Fibroblast of pulmonary artery (primary cell): ENCODE measurements at places on chromosomes 2 and 18.

DNA sequence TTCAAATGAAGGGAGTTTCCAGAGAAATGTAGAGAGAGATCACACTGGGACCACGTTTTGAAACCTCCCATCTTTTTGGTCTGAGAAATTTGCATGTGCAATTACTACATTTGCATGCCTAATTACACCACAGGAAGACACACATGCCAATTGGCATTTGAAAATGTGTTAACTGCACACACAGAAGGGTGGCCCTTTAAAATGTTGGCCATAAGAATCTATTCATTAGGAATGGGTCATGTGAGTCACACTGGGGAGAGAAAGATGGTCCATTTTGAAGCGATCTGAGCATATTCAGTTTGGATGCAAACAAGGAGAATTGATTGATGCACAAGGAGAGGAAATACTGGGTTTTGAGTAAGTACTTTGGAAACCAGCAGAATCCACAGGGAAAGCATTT is 1407.1 kb upstream of the ACVR2A start:
- DNase-seq: peak; percentile 1

- peak; percentile 91 for DNase-seq
Measured at GRCh38 chr2:144459937-144460336, 60.0 kb downstream of the ZEB2 start.

DNA sequence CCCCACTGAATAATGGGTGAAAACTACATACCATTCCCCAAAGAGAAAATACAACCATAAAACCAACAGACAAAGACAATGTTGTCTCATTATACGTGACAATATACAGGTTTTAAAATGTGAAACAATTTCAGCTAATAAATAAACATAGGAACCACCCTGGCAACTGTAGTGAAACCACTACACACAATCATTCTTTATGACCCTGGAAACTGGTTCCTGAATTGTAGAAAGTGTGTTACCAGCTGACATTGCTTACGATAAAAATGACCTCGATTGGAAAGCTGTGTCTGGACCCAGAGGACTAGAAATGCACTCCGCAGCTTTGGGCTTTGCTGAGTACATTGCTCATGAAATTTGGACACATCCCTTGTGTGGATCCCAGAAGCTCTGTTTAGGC is 73.9 kb upstream of the LPIN2 start:
- no peak for DNase-seq

DNA sequence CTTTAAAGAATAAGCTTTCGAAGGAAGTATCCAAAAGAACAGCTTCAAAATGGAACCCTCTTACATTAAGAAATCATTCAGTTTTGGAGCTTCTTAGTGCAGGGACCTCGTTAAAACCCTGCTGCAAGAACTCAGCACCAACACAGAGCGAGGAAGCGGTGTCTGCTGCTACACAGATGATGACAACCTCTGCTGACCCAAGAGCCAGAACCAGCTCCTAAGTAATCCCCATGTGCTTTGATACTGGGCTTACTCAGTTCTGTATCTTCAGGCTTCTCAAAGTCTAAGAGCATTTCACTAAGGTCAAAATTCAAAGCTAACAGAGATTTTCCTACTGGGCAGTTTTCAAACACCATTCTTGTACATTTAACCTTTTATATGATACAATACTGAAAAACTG is 194.6 kb downstream of the STK39 start:
- DNase-seq: no peak

DNA sequence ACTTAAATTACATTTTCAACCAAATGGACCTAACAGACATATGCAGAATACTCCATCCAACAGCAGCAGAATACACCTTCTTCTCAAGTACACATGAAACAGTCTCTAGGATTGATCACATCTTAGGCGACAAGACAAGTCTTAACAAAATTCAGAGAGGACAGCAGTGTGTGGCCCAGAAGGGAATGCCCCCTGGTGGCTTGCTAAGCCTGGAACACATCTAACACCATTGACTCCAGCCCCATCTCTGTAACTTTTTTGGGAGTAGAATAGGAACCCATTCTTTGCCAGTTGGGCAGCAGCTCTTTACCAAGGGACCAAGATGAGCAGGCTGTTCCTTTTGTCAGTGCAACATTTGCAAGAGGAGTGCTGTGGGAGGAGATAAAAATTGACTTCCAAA is 249.9 kb downstream of the PLCL1 start:
- peak; percentile 48 for DNase-seq

DNA sequence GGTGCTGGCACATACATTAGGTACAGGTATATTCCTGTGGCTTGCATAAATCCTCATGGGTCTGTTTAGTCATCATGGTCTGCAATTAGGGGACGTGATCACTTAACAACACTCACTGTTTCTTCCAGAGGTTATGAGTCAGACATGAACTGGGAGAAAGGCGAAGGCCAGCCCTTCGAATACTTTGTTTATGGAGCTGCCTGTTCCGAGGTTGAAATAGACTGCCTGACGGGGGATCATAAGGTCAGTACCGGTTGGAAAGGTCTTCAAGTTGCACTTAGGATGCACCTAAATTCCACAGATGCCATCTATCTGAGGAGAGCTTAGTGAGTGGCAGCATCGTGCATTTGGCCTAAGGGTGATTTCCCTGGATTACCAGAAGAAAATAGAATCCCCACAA is 76.9 kb downstream of the AOX1 start:
- DNase-seq: peak; percentile 44

GRCh38 chr2:230972046-230972445 is 23.9 kb upstream of the SPATA3 start:
- DNase-seq: no peak

DNA sequence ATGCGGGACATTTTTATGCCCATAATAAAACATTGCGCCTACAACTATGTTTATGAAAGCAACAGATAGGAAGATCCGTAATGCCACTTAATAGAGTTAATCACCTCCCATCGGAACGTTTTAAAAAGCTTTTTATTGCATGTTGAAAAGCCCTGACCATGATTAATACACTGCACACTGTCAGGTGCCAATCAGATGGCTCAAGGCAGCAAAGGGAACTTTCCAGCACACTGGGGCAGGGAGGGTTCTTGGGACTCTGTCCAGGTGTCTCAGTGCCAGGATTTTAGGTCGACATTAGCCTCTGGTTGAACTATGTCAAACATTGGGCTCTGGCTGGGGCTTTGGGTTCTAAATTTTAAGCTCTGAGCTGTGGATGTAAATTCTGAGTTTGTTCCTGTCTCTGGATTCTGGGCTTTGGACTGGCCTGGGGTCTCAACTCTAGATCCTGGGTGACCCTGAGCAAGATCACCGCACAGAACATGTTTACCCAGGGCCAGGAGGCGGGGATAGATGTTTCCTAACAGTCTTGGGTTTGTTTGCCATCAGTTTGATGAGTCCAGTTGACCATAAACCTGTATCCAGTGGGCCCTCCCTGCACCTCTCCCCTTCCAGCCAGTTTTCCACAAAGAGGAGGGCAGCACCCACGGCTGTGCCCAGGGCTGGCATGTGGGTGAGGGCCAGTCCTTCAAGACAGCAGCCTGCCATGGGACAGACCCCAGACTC is 262.7 kb downstream of the ATAD2B start:
- no peak for DNase-seq

GRCh38 chr2:18959952-18960717 is 370.8 kb upstream of the NT5C1B start:
- peak; percentile 94 for DNase-seq
